Activated gamma-delta T cell (primary cell): ENCODE measurements at places on chromosomes 16 and 17.

DNA sequence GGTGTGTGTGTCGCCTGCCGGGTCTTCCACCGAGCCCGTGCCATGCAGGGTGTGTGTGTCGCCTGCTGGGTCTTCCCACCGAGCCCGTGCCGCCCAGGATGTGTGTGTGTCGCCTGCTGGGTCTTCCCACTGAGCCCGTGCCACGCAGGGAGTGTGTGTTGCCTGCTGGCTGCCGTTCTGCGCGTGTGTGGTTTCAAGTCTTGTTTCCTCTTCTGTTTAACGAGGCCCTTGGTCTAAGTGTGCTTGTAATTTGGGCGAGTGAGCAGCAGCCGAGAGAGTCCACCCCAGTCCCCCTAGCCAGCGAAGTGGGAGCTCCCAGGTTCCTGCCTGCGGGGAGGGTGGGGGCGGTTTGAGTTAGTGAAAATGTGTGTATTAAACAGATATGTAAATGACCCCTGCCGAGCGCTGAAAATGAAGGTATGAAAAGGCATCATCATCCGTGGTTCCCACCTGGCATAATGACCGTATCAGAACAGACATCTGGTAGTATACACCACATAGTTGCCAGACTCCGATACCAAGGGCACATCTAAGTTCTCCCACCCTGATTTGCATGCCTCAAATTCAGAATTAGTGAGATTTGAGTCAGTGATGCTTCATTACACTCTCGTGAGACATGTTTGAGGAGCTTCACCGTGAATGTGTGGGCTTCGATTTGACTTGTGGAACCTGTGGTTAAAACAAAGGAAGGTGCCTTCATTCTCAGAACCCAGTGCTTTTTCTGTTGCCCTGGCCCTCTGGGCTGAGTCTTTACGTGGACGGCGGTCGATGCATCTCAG, 114.5 kb upstream of the CHMP6 start:
- no peak for DNase-seq

GRCh38 chr16:64991001-64991400, 130.9 kb downstream of the CDH11 start:
- no peak for DNase-seq

DNA sequence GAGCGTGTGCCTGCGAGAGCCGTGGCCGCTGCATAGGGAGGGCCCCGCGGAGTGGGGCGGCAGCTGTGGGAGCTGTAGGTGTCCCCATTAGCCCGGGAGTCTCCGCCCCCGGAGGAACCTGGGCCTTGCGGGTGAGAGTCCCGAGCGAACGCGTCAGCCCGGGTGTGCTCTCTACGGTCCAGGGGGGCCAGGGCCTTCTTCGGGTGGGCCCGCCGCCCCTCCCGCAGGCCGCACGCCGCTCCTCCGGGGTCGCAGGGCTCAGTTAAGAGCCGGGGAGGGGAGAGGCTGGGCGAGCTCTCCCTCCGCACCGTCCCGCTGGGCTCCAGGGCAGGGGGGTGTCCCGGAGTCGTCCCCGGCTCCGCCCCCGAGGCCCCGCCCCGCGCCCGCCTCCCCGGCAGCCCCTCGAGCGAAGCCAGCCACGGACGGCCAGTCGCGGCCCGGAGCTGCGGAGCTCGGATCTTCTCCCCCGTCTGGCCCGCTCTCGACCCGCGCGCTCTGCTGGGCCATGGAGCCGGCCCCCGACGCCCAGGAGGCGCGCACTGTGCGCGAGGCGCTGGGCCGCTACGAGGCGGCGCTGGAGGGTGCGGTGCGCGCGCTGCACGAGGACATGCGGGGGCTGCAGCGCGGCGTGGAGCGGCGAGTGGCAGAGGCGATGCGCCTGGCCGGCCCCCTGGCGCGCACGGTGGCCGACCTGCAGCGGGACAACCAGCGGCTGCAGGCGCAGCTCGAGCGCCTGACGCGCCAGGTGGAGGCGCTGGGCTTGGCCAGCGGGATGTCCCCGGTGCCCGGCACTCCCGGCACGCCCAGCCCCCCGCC, at the start of gene SMTNL2:
SMTNL2 (plus strand) TSS at position 429 of the 816 bp plus-strand sequence; CDS start at position 506, 77 bp downstream.
- DNase-seq = no peak

GRCh38 chr17:17118399-17118798, 76.1 kb downstream of the MPRIP start:
- DNase-seq = no peak

DNA sequence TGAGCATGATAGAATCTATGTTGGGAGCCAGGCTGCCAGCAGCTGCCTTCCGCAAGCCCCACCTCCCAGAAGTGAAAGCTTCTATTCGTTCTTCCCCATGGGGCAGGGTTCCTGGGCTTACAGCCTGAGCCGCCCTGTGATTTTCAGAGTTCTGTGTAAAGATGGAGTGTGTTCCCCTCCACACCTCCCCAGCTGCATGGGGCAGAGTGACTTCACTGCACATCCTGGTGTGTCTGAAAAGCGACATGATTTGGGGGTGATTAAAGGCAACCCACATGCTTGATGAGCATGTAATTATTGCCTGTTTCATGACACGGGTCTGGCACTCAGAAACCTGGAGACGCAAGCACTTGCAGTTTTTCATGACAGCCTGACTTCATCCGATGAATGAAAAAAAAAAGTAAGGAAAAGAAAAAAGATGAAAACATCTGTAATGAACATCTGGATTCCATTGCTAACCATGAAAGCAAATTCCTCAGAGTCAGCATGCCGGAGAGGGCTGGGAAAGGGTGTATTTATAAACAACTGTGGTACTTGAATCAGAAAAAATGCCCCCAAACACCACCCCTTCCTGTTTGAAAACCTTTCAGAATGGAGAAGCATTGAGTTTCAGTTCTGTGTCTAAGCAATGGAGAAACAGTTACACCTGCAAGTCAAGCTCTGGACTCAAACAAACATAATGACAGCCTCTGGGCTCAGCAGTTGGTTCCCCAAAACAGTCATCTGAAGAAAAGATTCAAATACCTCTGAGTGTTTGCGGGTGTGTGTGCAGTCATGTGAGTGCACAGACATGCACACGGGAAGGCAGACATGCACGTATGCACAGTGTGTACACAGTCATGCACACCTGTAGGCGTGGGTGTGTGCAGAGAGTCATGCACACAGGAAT, 266.0 kb downstream of the ENGASE start:
- DNase-seq = no peak

GRCh38 chr16:50679676-50680555, 1.2 kb downstream of the SNX20 start:
- DNase-seq = no peak

DNA sequence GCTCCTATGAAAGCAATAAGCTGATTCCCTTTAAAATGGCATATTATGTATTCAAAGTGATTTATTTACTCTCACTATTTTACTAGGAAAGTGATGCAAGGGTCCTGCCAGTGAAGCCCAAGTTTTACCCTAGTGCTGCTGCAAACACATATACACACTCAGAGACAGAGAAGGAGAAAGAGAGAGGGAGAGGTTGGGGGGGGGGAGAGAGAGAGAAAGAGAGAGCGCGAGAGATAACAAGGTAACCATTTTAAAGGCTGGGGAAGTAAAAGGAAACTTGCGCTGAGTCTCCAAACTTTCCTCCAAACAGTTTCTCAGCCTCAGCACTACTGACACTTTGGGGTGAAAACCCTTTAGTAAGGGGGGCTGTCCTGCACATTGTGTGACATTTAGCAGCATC, 5.9 kb downstream of the USP31 start:
- no peak for DNase-seq

DNA sequence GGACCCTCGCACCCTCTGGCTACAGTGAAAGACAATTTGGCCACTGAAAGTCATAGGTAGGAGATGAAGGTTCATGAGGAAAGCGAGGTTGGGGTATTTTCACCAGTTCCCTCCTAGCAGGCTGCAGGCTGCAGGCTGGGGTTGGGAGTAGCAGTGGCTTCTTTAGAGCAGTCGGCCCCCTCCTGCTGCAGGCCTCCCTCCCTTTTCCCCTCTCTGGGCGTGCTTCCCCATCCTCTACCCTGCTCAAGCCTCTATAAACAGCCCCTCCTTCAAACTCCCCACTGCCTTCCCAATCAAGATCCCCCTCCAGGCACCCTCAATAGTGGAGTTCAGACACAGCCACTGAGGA, 41.8 kb downstream of the GAS7 start:
- DNase-seq = no peak

DNA sequence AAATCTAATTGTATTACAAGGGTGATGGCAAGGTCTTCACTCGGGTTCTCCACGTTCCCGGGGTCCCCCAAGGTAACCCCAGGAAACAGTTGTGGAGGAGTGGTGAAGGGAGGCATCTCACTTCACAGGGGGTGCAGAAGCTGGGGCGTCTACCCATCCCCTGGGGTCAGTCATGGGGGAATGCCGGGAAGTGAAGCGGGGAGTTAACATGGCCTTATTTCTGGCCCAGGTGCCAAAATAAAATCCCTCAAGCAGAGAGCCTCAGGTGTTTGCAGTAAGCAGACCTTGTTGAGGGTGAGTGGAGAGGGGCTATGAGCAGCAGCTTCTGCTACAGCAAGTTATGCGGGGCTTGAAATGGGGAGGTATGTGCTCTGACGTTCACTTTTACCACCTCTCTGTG, 9.0 kb upstream of the ATP2C2 start:
- DNase-seq = no peak

GRCh38 chr17:3890082-3890877, 2.6 kb downstream of the CAMKK1 start:
- DNase-seq = no peak

DNA sequence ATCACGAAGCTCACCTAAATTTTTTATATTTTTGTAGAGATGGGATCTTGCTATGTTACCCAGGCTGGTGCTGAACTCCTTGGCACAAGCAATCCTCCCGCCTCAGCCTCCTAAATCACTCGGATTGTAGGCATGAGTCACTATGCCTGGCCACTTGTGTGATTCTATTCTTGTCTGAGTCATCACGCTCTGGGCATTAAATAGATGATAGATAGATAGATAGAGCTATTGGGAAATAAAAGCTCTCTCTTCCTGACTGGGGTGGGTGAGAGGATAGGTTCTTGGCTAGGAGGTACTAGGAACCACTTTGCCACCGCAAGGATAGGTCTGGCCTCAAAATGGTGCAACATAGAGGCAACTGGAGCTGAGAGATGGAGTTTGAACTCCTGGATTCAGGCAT, 21.4 kb upstream of the CACNG3 start:
- DNase-seq = no peak

- DNase-seq = no peak
Observed at GRCh38 chr17:32998887-32999228, 7.2 kb downstream of the SPACA3 start.

GRCh38 chr16:24382762-24383407, 126.8 kb downstream of the CACNG3 start:
- DNase-seq = no peak

- DNase-seq = no peak
Observed at GRCh38 chr17:41563607-41564170, 8.2 kb downstream of the KRT9 start.

- DNase-seq = no peak
Observed at GRCh38 chr16:49488740-49489525, 115.3 kb downstream of the C16orf78 start.

DNA sequence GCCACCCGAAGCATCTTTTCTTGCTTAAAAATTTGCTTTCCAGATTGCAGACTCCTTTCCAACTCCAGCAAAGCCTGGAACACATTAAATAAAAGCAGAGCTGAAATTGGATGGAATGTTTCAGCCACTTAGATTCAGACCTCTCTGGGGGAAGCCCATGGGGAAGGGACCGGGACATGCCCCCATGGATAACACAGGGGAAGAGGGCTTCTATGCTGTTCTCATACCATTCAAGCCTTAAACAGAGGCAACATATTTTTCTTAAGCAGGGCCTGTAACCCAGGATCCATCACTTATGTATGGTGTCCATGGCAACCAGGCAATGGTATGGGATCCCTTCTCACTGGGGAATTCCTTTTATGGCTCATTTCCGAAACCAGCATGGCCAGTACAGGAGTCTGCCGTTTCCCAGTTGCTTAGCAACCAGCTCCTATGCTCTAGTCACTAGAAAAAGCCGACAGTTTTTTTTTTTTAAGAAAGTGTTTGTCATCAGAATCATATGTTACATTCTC, 62.0 kb upstream of the MARCHF10 start:
- DNase-seq = no peak

DNA sequence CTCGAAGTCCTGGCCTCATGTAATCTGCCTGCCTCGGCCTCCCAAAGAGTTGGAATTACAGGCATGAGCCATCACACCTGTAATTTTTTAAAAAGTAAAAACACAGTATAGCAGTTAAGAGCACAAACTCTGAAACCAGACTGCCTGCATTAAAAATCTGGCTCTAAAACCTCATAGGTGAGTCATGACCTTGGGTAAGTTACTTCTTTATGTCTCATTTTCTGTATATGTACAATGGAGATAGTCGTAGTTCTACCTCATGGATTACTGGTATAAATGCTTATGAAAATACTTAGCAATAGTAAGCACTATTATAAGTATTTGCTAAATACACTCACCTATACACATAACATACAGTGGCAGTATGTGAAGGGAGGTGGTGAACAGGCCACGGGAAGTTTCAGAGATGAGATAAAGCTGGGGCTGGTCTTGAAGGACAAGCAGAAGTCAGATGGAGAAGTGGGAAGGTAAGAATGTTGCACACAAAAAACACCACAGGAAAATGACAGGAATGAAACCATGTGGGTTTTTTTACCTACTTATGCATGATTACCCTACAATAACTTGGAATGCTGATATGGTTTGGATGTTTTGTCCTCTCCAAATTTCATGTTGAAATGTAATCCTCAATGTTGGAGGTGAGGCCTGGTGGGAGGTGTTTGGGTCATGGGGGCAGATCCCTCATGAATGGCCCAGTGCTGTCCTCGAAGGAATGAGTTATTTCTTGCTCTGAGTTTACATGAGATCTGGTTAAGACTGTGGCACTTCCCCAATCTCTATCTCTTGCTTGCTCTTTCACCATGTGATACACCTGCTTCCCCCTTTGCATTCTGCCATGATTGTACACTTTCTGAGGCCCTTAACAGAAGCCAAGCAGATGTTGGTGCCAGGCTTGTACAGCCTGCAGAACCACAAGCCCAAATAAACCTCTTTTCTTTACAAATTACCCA, 33.9 kb downstream of the ZNF652 start:
- DNase-seq = no peak

DNA sequence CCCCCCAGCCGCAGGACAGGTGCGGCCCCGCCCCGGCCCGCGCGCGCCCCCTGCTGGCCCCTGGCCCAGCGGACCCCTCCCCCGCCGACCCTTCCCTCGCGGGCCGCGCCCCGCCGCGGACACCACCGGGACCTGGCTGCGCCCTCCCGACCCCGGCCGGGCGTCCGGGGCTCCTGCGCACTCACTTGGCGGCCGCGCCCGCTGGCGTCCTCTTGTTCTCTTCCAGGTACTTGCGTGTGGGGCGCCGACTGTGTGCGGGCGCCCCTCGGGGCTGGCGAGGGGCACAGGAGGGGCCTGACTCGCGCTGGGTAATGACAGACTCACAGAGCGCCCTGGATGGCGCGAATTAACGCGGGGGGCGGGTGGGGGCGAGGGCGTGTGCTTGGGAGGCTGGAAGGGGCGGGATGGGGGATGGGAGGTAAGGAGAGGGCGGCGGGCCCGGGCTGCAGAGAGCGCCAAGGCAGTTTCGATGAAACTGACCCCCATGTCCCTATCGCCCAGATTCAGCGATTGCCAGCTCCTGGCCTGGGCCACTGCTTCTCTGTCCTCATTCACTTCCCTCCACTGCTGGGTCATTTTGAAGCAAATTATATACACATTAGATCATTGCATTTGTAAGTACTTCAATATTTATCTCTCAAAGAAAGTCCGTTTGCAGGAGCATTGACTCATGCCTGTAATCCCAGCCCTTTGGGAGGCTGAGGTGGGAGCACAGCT, 445 bp upstream of the DBNDD1 start:
- no peak for DNase-seq

- no peak for DNase-seq
Observed at GRCh38 chr17:47235506-47235905, 18.1 kb upstream of the ITGB3 start.

- DNase-seq = peak; percentile 19
Observed at GRCh38 chr17:14205992-14206461, 30.6 kb downstream of the CDRT15 start.

- no peak for DNase-seq
Observed at GRCh38 chr17:4174556-4174955, 31.6 kb downstream of the CYB5D2 start.
